WTC11 (cell line): ENCODE measurements at places on chromosomes 4 and X.

GRCh38 chr4:73704314-73705055 lies 35.9 kb upstream of the CXCL8 start:
- no peak for DNase-seq

DNA sequence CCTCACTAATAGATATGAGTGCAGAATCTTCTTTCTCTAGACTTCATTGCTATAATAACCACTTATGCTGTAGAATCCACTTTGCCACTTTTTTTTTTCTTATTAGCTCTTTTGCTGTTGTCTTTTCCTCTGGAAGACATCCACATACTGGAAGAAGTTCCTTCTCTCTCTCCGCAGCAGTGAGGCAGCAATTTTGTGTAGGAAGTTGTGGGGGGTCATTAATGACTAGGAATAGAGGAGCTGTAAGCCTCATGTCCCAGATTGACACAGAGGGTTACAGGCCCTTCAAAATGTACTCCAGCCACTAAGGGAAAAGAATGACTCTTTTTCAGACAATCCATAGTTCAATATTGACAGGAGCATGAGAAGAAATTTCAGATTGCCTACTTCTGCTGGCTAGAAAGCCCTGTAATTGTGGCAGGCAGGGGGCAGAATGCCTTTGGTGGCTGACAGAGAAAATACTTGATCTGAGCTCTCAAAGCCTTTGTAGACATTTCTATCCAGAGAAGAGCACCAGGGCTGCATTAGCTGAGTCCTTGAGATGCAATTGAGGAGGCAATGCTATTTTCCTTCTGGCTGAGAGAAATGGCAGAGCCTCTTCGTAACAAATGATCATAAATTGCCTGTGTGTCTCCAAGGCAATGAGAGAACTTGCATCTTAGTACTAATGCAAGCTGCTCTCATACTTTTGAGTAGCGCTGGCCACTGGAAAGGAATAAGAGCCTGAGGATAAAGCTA lies 856.2 kb downstream of the STIM2 start:
- DNase-seq, result no peak

DNA sequence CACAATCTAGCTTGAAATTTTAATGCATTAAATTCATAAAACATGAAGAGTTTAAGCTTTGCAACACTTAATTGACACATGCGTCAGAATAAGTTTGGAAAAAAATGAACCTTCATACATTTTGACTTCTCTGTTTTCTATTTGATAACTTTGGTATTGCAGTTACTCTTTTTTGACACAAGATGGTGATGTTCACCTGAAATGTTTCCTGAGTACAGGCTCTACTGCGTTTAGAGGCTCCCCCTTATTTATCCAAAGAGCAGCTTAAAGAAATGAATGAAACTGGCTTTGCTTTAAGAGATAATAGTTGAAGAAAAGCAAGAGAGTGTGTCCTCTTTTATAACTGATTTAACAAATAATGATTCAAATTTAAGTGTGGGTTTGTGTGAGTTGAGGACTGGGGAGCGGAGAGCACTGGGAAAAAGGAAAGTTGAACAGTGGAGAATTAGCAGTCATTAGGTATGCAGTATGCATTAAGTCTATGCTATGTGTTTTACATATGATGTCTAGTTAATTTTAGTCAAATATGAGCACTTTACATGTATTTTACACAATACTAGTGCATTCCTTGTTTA lies 180.6 kb upstream of the NUDT6 start:
- no peak for DNase-seq

DNA sequence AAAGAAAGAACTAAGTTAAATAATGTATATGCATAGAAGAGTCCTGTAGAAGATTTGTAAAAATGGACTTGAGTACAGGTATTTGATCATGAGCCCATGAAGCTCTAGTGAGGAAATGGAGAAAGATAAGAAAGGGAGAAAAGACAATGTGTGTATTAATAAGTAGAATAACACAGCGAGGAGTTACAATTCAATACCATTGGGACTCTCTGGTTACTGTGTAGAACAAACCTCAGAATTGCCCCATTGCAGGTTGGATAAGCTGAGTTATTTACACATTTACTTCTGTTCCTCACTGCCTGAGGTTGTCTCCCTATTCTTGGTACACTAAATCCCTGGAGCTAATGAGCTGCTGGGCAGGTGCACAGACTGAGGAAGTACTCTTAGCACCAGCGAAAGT lies 33.3 kb downstream of the BANK1 start:
- DNase-seq, result no peak

DNA sequence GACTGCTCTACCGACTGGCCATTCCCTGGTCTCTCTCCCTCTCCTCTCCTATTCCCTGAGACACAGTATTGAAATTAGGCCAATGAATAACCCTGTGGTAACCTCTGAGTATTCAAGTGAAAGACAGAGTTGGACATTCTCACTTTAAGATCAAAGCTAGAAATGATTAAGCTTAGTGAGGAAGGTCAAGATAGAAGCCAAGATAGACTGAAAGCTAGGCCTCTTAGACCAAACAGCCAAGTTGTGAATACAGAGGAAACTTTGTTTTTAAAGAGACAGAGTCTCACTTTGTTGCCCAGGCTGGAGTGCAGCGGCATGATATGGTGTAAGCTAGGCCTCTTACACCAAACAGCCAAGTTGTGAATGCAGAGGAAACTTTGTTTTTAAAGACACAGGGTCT lies 64.6 kb downstream of the KDM6A start:
- DNase-seq, result no peak

DNA sequence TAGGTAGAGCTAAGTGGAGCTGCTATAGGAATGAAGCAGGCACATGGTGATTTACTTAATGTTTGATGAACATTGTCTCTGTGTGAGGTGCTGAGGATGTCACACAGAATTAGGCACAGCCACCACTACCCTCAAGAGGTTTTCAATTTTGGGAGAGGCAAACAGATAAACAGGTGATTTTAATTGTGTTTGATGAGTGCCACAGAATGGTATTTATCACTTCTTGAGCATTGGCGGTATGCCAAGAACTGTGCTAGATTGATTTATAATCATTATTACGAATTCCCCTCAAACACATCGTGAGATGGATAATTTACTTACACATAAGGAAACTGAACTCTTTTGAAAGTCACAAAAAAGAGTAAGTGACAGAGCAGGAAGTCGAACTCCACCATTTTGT lies 74.8 kb downstream of the FREM3 start:
- DNase-seq, result no peak

DNA sequence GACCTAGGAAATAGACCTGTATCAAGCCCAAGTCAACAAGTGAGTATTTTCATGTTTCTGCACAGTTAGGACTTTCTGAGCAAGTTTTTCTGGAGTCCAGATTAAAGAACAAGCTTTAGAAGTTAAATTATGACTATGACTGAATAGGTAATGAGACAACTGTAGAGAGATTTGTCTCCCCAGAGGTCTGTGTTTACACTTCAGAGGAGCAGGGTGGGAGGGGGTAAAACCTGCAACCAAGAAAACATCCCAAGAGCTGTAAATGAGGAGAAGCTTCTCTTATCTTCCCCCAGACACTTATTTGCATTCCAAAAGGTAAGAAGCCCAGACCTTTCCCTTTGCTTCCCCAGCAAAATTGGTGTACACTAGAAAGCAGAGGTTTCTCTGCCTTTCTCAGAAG lies 22.1 kb upstream of the CEP135 start:
- DNase-seq, result no peak

- no peak for DNase-seq
Observed at GRCh38 chr4:8000721-8001491, 61.2 kb upstream of the AFAP1 start.

- no peak for DNase-seq
Observed at GRCh38 chr4:123743848-123744247, 347.3 kb downstream of the SPRY1 start.

DNA sequence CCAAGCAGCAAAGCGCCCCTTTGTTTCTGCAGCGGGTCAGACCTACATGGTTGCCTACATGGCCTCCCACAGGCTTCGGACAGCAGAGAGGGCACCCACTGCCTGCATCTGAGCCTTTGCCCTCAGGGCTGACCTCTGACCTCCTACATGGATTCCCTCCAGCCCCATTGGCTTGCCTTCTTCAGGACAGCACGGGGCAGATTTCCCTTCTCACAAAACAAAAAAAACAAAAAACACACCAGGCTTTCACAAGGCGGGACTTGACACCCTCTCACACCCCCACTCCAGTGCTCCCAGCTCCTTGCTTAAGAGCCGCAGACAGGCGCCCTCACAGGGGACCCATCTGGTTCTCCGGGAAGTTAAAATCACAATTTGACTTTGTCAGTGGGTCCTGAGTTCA lies 32.9 kb downstream of the ZFYVE28 start:
- no peak for DNase-seq

- no peak for DNase-seq
Observed at GRCh38 chrX:122572461-122572860, 611.6 kb upstream of the GRIA3 start.

DNA sequence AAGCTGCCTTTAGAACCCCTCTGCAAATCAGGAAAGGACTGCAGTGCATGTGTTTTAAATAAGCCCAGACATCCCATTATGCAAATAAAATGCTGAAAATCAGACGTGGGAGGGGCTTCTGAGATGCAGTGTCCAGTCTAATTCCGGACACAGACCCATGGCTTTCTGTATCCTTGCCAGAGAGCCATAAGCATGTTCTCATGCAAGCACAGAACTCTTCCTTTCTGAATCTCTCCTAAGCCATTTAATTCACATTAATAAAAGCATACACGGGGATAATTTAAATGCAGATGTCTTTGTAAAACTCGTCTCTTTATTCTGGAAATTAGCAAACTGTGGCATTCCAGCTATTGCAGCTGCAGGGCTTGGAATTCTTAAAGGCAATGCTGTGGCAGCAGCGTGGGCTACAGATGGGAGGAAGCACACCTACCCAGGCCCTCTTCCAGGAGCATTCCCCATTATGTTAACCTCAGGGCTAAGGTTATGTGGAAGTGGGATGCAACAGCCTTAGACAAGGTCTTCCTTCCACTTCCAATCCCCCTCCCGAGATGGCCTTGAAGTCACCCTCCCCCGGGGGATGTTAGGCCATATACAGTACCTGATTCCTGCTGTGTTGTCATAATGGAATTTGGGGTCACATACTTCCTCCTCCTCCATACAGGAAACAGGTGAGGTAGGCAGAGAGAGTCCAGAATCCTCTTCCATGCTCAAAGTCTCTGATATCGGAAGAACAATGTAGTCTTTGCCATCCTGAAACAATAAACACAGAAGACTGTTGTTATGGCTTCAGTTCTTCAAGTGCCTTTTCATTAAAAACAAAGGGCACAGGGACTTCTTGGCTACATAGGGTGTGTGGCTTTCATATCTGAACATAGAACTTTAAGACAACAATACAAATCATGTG lies 38.1 kb downstream of the KDR start:
- no peak for DNase-seq

- DNase-seq, result no peak
Observed at GRCh38 chr4:140343303-140343702, 30.1 kb upstream of the SCOC start.

DNA sequence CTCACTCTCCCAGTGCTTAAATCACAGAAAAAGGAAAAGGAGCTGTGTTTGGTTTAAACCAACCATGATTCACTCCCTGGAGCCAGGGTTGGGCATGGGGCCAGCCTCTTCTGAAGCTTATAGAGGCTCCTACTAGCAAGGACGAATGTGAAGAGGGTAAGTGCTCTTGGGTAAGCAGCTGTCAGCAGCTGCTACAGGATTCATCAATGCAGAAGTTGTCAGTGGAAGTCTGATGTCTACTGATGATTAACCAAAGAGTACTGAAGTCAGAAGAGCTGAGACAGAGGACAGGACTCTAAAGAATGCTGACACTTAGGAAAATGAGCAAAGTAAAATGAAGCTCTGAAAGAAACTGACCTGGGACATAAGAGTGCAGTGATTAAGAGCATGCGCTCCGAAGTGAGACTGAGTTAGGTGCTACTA lies 32.7 kb upstream of the JADE1 start:
- no peak for DNase-seq

DNA sequence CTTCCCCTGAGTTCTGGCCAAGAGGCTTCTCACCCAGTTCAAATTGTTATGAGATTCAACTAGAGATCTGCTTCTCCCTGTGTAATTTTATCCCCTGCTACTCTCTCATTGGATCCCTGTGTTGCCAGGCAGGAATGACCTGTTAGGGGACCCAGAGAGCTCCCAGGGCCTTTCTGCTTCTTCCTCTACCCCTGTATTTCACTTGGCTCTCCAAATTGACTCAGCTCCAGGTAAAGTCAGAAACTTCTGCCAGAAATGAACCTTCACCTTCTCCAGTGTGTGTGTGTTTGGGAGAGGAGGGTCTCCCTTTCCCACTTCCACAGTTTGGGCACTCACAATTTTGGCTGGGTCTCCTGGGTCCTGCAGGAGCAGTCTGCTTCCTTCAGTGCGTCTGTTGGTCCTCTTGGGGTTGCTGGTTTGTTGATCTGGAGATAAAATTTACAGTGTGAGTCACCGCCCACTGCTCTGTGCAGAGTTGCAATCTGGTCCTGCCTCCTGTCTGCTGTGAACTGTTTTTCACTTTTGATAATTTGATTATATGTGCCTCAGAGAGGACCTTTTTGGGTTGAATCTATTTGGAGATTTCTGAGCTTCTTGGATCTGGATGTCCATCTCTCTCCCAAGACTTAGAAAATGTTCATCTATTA lies 112.4 kb upstream of the EDA2R start:
- DNase-seq, result no peak

- no peak for DNase-seq
Observed at GRCh38 chr4:48669086-48669485, 111.0 kb downstream of the FRYL start.

- no peak for DNase-seq
Observed at GRCh38 chrX:106742805-106743204, 16.3 kb downstream of the RNF128 start.

DNA sequence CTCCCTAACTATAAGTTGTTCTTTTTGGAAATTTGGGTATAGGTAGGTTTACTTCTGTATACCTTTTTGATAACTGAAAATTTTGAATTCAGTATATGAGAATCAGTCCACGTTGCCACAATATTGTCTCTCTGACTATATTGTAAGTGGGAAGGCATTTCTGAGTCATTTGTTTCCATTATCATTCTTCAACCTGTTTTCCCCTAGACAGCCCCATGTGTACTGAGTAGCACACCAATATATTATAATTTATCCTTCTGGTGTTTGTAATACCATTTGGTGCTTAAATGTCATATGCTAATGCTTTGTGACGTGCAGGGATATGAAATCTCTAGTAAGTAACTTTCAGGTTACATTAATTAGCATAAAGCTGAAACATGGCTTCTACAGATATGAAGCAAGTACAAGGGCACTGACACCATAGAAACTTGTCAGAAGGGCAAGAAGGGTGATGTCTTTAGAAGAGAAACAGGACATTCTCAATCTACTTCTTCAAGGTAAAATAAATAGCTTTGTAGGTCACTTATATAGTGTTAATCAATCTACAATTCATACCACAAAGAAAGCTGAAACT lies 27.7 kb downstream of the PAK3 start:
- no peak for DNase-seq

- DNase-seq, result no peak
Observed at GRCh38 chr4:107592519-107592918, 127.5 kb downstream of the PAPSS1 start.

- DNase-seq, result no peak
Observed at GRCh38 chr4:168817370-168817769, 192.7 kb downstream of the CBR4 start.

GRCh38 chr4:111678908-111679307 lies 466.3 kb upstream of the FAM241A start:
- DNase-seq, result no peak

- no peak for DNase-seq
Observed at GRCh38 chr4:70808151-70808550, 31.5 kb downstream of the GRSF1 start.
